ENCODE measurements at places on chromosomes 6 and 20.

DNA sequence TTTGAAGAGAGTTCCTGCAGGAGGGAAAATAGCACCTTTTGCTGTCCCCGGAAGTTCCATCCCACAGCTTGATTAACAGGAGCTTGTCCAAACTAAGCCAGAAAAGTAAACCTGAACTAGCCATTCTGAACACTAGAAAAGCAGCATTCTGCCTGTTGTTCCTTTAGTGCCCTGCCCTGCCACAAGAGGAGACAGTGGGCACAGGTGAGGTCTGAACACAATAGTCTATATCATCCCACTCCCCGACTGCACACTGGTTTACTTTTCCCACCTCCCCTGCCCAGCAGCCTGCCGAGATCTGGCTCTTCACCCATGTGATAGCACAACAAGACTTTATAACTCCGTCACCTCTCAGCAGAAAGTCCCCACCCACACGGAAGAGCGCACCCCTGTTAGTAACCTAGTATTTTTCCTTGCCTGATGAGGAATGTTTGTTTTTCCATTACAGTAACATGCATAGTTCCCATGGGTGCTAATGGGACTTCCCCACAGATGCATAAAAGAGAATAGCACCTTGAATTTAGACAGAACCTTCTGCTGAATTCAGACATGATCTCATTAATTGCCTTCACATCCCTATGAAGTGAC lies 59.7 kb downstream of the TFAP2A start:
- DNase-seq, result no peak

DNA sequence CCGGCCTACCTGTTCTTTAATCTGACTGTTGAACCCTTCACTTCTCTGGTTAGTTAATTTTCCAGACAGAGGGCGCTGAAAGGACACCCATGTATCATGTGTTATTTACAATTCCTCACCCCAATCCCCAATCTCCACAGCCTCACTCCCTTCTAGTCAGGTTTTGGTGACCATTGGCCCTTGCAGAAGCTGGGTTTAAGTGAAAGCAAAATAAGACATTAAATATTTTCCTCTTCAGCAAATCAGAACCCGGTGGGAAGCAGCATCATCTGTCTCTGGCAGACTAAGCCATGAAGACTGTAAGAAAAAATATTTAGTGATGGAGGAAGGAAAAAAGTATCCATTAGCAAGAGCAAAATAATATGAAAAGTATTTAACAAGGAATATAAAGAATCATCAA lies 9.4 kb upstream of the HLA-DQA1 start:
- DNase-seq, result no peak

DNA sequence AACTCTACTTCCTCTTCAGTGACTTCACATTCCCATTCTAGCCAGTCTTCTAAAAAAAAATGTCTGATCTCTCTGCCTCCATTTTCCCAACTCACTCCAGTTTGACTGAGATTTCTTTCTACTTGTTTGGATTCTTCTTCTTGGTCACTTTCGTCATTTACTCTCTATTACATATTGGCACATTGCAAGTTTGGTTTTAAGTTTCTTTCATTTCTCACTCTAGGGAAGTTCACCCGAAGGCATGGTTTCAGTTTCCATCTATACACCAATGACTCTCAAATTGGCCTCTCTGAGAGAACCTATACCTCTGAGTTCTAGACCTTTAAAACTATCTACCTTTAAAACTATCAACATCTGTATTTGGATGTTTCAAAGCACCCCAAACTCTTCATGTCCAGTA lies 51.3 kb downstream of the CD109 start:
- DNase-seq, result no peak

- DNase-seq, result no peak
Measured at GRCh38 chr6:166736634-166737033, 109.6 kb upstream of the RPS6KA2 start.

GRCh38 chr6:17365961-17366360 lies 27.4 kb upstream of the CAP2 start:
- DNase-seq, result no peak

DNA sequence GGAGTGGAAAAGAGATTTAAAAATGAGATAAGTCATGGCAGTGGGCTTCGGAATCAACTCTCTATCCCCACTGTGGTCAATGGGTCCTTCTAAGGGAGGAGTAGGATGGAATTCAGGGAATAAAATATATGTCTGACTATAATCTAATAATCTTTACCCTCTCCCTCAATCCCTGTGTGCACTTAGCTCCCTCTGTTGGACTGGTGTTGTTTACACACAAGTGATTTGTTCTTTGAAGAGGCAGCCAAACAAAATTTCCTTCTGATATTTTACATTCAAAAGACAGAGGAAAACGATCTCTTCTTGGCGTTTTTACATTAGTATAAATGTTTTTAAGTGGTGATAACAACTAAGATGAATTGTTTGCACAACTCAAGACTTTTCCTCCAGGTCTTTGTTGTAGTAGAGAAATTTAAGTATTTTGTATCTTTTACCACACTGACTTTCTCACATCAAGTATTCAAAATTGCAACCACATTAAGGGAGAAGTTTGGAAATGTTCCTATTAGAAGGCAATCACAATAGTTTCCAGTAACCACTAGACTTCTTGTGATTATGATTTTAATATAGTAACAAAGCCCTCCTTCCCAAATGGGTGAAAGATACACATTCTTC lies 317.8 kb downstream of the CENPW start:
- DNase-seq, result peak; percentile 31

- no peak for DNase-seq
Measured at GRCh38 chr6:88301888-88302768, 136.0 kb upstream of the CNR1 start.

DNA sequence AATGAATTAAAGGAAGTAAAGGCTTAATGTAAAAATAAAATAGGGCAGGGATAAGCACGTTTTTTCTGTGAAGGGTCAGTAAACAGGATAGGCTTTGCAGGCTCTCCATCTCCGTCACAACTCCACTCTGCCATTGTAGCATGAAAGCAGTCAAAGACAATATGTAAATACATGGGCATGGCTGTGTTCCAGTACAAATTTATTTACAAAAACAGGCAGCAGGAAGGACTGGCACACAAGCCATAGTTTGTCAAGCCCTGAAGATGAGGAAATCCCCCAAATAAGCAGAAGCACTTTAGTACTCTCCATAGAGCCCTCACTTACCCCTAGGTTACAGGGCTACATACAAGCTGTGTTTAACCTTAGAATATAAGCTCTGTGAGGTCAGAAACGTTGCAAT lies 8.9 kb upstream of the FBXO9 start:
- no peak for DNase-seq

DNA sequence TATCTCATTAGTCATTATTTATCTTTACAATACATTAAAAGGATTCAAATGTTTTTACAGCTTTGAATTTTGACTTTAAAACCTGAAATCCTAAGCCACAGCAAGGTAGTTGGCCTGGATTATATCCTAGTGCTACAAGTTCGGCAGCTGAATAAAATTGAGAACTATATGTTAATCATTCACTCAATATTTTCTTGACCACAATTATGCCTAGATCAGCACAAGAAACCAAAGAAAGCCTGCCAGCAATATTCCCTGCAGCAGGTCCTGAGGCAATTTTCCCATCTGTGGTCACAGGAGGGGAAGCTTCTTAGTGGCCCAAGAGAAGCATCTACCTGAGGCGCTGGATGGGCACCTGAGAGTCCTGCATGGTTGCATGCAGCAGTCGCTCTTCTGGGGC lies 183.5 kb downstream of the GMDS start:
- no peak for DNase-seq

- no peak for DNase-seq
Measured at GRCh38 chr6:15368186-15368585, 122.3 kb downstream of the JARID2 start.

DNA sequence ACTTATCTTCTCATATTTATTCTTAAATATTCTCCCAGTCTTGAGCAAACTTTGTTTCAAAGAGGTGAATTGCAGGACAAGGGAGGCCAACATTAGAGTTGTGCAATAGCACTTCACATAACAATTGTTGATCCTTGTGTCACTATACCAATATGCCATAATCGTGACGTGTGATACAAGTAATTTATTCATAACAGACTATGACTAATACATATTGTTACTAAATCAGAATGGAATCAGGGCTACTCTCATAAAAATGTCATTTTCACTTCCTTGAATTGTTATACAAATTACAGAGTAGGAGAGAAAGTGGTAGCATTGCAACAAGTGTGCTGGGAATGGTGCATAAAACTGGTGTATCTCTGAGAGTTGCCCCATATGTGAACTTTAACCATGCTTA lies 37.2 kb upstream of the PLCB1 start:
- DNase-seq, result no peak

DNA sequence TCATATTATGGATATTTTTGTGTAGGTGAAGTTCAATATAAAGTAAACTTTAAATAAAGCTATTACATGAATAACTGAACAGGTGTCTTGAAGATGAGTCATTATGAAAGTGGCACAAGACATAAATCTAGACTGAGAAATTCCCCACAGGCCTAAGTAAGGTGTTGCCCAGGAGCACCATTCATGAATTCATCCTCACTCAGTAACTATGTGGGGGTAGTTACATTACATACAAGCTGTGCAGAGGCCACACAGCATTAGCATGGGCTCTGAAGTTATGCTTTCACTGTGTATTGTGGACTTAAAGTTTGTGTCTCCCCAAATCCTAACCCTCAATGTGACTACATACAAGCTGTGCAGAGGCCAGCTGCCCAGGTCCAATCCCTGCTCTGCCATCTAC lies 65.9 kb downstream of the BCAS1 start:
- DNase-seq, result no peak

DNA sequence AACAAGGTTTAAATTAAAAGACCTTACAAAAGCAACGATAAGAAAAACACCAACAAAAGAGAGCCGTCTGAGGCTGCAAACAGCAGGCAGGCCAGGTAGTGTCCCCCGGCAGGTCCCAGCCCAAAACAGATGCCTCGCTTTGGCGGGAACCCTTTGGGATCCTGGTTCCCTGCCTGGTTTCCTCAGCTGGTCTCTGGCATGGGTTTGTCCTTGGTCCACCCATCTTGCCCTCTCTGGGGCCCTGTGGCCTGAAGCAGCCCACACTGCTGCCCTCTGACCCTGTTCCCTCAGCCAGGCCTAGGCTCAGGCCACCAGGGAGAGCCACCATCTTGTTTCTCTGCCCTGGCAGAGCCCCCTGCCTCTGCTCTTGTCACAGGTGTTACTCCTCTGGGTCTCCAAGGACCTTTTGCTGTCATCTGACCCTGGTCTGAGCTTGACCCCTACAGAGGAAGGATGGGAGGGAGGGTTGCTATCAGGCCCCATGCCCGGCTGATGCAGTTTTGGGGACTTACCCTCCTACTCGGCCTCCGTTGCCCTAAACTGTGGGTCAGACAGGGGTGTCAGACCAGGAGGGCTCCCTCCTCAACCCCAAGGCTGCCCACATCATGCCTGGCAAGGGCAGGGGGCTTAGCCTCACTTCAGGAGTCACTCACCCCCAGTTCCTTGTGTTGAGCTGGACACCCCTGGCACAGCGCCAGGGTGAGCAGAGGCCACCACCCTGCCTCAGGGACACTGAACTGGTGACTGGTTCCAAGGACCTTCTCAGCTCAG lies 30.6 kb upstream of the GRM4 start:
- no peak for DNase-seq

DNA sequence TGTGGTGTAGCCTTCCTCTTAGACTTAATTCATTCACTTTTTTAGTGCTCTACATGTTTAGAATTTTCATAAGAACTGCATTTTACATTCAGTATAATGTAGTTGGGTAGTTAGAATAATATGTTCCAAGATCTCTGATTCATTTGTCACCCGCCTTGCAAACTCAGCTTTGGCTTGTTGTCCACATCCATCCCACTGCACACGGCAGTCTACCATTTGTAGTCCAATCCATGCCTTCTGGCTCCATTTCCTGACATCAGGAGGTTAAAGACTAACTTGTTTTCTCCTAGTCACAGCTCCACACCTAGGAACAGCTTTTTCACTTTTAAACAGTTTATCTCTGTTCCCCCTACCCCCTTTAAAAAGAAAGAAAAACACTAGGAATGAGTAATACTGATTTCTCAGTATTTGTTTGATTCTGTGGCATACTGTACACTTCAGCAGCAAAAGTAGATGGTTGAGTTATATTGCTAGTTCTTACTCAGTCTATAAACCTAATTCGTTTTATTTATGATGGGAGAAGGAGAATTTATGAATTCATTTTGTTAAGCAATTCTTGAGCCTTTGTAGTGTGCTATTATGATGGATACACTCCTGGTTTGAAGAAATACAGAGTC lies 180.9 kb downstream of the ARID1B start:
- DNase-seq, result no peak

- no peak for DNase-seq
Measured at GRCh38 chr6:5506597-5506996, 245.3 kb downstream of the FARS2 start.

DNA sequence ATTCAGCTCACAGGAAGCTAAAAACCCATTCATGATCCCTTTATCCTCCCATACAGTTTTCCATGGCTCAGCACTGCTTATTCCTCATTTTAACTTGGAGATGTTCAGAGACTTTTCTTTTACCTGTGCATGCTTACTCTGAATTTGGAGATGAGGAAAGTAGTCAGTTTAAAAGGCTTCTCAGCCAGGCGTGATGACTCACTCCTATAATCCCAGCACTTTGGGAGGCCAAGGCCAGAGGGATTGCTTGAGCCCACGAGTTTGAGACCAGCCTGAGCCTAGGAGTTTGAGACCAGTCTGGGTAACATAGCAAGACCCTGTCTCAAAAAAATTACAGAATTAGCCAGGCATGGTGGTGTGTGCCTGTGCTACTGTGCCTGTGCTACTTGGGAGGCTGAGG lies 30.3 kb upstream of the TMEM217 start:
- DNase-seq, result no peak

GRCh38 chr6:6557886-6558285 lies 30.6 kb upstream of the LY86 start:
- DNase-seq, result no peak

DNA sequence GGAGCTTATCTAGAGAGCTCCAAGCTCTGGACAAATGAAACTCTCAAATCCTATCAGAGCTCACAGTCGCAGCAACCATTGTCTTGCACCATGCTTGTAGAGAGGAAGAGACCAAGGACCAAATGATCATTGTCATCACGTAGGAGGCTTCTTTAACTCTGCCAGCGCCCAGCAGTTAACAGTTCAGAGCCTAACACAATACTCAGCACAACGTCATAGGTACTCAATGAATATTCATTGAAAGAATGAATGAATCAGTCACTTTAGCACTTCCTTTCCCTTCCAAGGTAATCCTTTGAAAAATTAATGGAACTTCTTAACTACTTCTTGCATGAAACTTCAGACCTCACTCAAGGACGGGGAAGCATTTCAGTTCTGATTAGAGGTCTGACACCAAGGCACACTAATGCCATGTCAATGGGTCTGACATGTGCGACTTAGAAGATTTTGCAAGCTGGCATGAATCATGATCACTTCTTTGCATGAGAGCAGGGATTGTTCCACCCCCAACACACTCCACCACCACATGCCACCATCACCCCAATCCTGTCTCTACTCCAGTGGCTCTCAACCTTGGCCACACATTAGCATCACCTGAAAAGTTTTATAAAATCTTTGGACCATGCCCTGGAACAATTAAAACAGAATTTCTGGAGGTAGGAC lies 45.1 kb downstream of the KHDC1L start:
- DNase-seq, result no peak

DNA sequence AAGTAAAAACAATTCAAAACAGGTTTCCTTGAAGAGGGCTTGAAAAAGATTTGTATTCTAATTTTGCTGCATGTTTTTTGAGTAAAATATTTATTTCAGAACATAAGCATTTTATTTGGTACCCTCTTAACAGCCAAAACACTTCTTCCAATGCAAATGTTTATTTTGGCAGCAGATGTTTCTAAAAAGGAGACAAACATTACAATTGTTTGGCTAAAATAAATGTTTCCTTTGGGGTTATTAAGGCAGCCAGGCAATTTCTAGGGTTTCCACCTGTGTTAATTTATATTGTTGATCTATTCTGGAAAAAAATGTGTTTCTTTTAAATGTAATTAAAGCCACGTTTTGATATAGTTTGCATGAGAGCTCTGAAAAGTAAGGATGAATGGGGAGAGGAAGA lies 56.6 kb downstream of the ARID1B start:
- no peak for DNase-seq

All from HuH-7 (cell line).